Esophagus muscularis mucosa (tissue), 4 donors: ENCODE measurements at places on chromosomes 11 and 22. TPM values are rescaled to one million over a fixed set of nuclear protein-coding genes. Genes with fewer than 3 reads are reported as not detected.

The NRIP3 gene
- total RNA-seq: 4.0 TPM

DNA sequence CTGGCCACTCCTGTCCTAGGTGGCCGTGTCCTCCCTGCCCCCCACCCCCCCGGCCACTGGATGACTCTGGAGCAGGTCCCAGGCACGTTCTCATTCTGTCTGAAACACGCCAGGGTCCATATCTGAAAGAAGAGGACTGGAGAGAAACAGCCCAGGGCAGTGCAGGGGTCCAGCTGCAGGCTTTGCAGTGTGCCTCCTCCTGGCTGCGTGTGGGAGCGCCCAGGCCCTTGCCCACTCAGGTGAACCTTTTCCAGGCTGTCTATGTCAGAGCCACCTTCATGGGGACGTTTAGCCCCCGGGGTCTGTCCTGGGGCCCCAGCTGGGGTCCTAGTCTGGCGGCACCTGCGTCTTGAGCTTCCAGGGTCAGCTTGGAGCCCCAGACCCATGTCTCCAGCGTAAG, 15.6 kb downstream of the GRAMD4 start:
- H3K4me1 ChIP-seq: peaks cover 26% of the 10 kb centered on the region
- no peaks in the 10 kb centered on the region for H3K27me3 ChIP-seq
- no peak overlapping the region for H3K4me3 ChIP-seq
- H3K27ac ChIP-seq: no peak overlapping the region
- H3K36me3 ChIP-seq: peaks cover 4% of the 10 kb centered on the region

DNA sequence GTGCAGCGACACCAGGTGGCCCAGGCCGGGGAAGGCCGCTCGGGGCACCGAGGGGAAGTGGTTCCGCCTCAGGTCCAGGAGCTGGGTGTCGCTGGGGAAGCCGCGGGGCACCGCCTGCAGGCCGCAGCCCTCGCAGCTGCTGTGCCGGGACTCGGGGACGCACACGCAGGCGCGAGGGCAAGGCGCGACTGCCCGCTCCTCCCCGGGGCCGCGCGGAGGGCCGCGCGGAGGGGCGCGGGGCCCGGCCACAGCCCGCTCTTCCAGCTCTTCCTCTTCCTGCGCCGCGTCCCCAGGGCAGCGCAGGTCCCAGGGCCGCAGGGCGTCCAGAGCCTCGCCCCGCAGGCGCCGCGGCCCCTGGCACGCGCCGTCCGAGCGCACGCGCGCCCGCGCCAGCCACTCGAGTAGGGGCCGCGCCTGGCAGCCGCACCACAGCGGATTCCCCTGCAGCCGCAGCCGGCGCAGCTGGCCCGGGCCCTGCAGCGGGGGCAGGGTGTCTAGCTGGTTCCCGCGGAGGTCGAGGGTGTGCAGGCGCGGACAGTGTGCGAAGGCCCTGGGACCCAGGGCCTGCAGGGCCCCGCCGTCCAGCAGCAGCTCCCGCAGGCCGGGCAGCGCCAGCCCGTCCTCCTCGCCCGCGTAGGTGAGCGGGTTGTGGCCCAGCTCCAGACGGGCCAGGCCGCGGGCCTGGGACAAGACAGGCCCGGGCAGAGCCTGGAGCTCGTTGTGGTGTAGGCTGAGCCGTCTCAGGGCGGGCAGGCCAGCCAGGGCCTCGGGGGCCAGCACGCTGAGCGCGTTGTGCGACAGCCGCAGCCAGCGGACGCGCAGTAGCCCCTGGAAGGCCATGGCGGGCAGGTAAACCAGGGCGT, 2.8 kb downstream of the CHADL start:
- H3K4me3 ChIP-seq: peak overlapping the region; percentile 54
- no peaks in the 10 kb centered on the region for H3K36me3 ChIP-seq
- H3K4me1 ChIP-seq: peaks cover 29% of the 10 kb centered on the region

DNA sequence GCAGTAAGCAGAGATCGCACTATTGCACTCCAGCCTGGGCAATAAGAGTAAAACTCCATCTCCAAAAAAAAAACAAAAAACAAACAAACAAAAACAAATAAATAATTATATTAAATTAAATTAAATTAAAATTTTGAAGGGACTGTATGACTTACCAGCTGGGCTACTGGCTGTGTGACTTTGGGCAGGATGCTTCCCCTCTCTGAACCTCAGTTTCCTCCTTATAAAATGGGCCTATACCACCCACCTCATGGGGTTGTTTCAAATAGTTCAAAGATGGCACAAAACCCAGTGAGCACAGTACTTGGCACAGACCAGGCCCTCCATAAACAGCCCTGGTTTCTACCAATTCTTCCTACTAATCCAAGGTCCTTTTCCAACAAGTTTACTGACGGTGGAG, 34.9 kb downstream of the ASCC2 start:
- peaks cover 69% of the 10 kb centered on the region for H3K36me3 ChIP-seq
- no peak overlapping the region for H3K27ac ChIP-seq
- H3K4me1 ChIP-seq: peaks cover 17% of the 10 kb centered on the region
- H3K27me3 ChIP-seq: no peaks in the 10 kb centered on the region
- H3K4me3 ChIP-seq: no peak overlapping the region
- no peak for DNase-seq

The NFAM1 gene
- 2.5 TPM for total RNA-seq

DNA sequence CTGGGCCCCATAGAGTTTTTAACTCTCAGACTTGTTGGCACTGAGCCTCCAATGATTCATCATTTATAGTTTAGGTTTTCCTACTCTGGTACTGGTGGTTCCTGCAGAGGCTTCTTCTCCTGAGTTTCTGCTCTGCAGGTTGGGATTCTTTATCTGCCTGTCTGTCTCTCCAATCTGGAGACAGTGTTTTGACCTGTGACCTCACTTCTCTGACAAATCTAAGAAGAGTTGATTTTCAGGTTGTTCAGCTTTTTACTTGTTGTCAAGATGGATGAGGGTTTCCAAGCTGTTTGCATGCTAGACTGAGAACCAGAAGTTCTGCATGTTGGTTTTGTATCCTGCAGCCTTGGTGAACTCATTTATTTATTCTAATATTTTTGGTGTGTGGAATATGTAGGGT, 63.9 kb downstream of the JAM3 start:
- H3K27me3 ChIP-seq: no peaks in the 10 kb centered on the region
- peak; percentile 21 for DNase-seq
- H3K4me3 ChIP-seq: no peak overlapping the region
- no peak overlapping the region for H3K27ac ChIP-seq
- no peaks in the 10 kb centered on the region for H3K4me1 ChIP-seq
- H3K36me3 ChIP-seq: no peaks in the 10 kb centered on the region

The LRRN4CL gene
- total RNA-seq: 40.0 TPM

- H3K4me3 ChIP-seq: no peak overlapping the region
- H3K36me3 ChIP-seq: peaks cover 10% of the 10 kb centered on the region
- DNase-seq: no peak
- no peaks in the 10 kb centered on the region for H3K27me3 ChIP-seq
- no peak overlapping the region for H3K27ac ChIP-seq
Measured at GRCh38 chr11:13349046-13349445, 71.5 kb downstream of the BMAL1 start.

- H3K36me3 ChIP-seq: no peaks in the 10 kb centered on the region
- no peak for DNase-seq
- no peaks in the 10 kb centered on the region for H3K27me3 ChIP-seq
- H3K4me3 ChIP-seq: no peak overlapping the region
- H3K27ac ChIP-seq: no peak overlapping the region
- H3K4me1 ChIP-seq: no peaks in the 10 kb centered on the region
Measured at GRCh38 chr11:69928975-69929374, 109.8 kb upstream of the FGF3 start.

DNA sequence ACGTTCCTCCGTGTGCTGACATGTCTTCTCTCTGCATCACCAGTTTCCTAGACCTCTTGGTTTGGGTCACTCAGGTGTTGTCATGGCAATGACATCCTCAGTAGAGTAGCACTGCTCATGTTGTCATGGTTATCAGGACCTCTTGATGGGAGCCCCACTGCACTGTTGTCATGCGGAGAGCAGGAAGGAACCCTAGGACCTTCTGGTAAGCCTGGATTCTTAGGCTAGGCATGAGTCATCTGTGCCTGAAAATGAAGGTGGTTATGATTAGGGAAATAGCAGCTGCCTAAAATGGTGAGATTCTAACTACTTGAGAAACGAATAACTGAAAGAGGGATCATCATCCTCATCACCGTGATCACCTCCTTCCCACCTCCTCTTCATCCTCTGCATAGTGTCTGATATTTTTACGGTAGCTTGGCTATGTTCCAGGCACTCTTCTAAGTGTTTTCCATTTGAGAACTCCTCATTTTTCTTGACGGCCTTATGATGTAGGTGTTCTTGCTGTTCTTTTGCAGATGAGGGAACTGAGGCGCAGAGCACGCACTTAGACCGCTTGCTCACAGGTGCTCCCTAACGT, 858.4 kb downstream of the NTM start:
- no peak overlapping the region for H3K27ac ChIP-seq
- no peaks in the 10 kb centered on the region for H3K36me3 ChIP-seq
- no peaks in the 10 kb centered on the region for H3K4me1 ChIP-seq
- no peak overlapping the region for H3K4me3 ChIP-seq
- no peak for DNase-seq

DNA sequence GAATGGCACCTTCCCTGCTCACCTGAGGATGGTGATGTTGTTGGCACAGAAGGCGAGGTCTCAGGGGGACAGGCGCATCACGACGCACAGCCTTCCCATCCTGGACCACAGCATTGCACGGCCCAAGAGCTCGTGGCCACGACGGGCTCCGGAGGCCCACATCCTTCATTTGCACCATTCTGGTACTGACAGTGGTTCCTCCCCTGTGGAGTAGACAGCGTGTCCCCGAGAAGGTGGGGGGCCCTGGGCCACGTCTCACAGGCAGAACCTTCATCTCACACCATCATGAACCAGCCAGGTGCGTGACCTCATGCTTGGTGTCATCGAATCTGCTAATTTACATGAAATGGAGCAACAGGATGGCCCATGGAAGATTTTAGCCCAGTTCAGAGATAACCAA, 180.0 kb downstream of the CTTN start:
- H3K36me3 ChIP-seq: no peaks in the 10 kb centered on the region
- H3K4me1 ChIP-seq: no peaks in the 10 kb centered on the region
- no peak for DNase-seq
- no peaks in the 10 kb centered on the region for H3K27me3 ChIP-seq
- H3K4me3 ChIP-seq: no peak overlapping the region
